ENCODE measurements at places on chromosomes 2 and 18. TPM values are rescaled to one million over a fixed set of nuclear protein-coding genes. Genes with fewer than 3 reads are reported as not detected.

RESP18 gene
- not detected for total RNA-seq

LCT gene
- 0.41 TPM for total RNA-seq

G6PC2 gene
- total RNA-seq: not detected

POTEJ gene
- total RNA-seq: not detected

MARS2 gene
- total RNA-seq: 17.8 TPM

HAAO gene
- total RNA-seq: 0.56 TPM

CIB4 gene
- total RNA-seq: not detected
